ENCODE measurements at places on chromosomes 3 and 15. TPM values are rescaled to one million over a fixed set of nuclear protein-coding genes. Genes with fewer than 3 reads are reported as not detected.

DNA sequence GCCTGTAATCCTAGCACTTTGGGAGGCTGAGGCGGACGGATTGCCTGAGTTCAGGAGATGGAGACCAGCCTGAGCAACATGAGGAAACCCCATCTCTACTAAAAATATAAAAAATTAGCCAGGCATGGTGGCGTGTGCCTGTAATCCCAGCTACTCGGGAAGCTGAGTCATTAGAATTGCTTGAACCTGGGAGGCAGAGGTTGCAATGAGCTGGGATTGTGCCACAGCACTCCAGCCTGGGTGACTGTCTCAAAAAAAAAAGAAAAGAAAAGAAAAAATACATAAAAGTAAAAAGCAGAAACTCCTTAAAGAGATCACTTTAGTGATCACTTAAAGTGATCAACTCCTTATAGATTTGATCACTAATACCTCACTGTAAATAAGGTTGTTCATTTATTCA is 78.0 kb downstream of the GMPS start:
- H3K36me3 ChIP-seq: no peaks in the 10 kb centered on the region
- H3K4me3 ChIP-seq: no peak overlapping the region
- DNase-seq: no peak
- H3K27ac ChIP-seq: no peak overlapping the region
- H3K4me1 ChIP-seq: no peaks in the 10 kb centered on the region

GRCh38 chr3:28173836-28174235 is 67.6 kb upstream of the CMC1 start:
- no peak for DNase-seq
- H3K27ac ChIP-seq: no peak overlapping the region
- no peak overlapping the region for H3K4me3 ChIP-seq
- no peaks in the 10 kb centered on the region for H3K36me3 ChIP-seq
- no peaks in the 10 kb centered on the region for H3K27me3 ChIP-seq
- H3K4me1 ChIP-seq: no peaks in the 10 kb centered on the region

DNA sequence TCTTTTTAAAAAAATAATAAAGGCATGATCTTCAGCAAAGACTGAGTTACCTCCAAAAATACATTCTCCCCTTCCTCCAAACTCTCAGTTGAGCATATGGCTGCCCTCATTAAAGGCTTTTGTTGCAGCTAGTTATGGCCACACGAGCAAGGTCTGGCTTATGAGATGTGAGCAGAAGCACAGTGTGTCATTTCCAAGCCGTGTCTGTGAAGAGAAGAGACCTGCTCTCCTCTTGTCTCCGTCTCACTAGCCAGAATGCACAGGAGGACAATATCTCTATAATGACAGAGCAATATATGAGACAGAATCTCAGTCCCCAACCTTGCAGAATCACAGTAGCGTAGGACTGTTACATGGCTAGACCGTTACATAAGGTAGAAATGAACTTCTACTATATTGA is 152.3 kb downstream of the MAGI1 start:
- H3K27ac ChIP-seq: no peak overlapping the region
- H3K4me1 ChIP-seq: peaks cover 34% of the 10 kb centered on the region
- H3K27me3 ChIP-seq: no peaks in the 10 kb centered on the region
- no peak overlapping the region for H3K4me3 ChIP-seq
- no peak for DNase-seq

RBP2 gene
- total RNA-seq: not detected

TRIM71 gene
- total RNA-seq: not detected
